ENCODE measurements at places on chromosomes 4 and X.

- no peak for DNase-seq
Observed at GRCh38 chrX:110363244-110363643, 4.6 kb downstream of the RTL9 start.

- no peak for DNase-seq
Observed at GRCh38 chr4:499567-499966, 557 bp downstream of the PIGG start.

DNA sequence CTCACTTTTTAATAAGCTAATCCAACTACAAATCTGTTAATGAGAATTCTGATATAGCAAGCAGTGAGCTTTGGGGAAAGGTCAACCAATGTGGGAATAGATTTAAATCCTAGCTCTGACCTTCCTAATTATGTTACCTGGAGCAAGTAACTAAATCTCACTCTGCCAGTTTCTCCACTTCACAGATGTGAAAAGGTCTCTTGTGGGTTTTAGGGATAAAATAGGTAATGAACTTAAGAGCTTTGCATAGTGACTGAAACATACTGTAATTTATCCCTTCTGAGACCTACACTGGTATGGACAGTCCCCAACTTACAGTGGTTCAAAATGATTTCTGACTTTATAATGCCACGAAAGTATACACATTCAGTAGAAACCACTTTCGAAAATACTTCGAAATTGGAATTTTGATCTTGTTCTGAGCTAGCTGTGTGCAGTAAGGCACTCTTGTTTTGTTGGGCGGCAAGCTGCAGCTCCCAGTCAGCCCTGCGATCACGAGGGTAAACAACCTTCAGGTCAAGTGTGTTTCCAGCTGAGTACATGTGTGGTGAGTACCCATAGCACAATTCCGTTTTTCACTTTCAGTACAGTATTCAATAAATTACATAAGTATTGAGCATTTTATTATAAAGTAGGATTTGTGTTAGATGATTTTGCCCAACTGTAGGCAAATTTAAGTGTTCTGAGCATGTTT is 93.7 kb downstream of the ADGRL3 start:
- no peak for DNase-seq

GRCh38 chr4:76666944-76667532 is 230.9 kb downstream of the SOWAHB start:
- DNase-seq = no peak

GRCh38 chr4:73417342-73417741 is 13.3 kb downstream of the ALB start:
- DNase-seq = no peak

DNA sequence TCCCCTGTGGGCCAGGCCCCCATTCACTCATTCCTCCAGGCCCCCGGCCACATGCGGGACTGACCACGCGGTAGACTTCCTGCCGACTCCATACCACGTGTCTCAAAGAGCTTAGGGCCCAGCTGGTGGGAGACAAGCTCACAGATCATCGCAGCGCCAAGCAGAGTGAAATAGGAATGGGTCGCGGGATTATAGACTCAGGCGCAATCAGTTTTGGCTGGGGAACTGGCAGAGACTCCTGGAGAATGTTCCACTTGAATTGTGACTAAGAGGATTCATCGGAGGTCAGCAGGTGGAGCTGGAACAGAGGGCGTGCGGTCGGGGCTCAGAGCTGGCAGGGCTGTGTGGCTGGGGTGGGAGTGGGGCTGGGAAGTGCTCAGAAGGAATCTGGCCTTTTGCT is 15.6 kb downstream of the ATP2B3 start:
- no peak for DNase-seq

DNA sequence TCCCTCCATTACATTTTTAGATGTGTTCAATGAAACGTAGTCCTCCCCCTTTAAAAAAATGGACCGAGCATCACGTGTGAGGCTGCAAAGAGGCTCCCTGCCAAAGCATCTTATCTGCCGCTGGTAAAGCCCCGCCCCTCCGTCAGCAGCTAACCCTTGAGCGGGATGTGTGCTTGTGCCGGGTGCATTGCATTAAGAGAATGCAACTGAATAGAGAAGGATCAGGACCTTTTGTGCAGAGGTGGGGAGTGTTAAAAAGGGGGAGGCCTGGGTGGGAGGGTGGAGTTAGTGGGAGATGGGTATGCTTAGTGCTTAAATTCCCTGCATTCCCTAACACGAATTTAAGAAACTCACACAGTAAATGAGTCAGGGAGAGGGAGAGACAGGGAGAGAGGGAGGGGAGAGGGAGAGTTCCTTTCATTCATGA is 66.0 kb downstream of the TBL1X start:
- DNase-seq = peak; percentile 39

DNA sequence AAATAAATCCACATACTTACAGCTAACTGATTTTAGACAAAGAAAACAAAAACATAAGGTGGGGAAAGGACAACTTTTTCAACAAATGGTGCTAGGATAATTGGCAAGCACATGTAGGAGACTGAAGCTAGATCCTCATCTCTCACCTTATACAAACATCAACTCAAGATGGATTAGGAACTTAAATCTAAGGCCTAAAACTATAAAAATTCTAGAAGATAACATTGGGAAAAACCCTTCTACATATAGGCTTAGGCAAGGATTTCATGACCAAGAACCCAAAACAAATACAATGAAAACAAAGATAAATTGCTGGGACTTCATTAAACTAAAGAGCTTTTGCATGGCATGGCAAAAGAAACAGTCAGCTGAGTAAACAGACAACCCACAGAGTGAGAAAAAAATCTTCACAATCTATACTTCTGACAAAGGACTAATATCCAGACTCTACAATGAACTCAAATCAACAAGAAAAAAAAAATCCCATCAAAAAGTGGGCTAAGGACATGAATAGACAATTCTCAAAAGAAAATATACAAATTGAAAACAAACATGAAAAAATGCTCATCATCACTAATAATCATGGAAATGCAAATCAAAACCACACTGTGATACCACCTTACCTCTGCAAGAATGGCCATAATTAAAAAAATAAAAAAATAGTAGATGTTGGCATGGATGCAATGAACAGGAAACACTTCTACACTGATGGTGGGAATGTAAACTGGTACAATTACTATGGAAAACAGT is 14.1 kb upstream of the AFP start:
- DNase-seq = no peak

GRCh38 chrX:17829566-17829965 is 31.5 kb downstream of the RAI2 start:
- no peak for DNase-seq

GRCh38 chr4:84932462-84932861 is 34.0 kb downstream of the WDFY3 start:
- DNase-seq = no peak

DNA sequence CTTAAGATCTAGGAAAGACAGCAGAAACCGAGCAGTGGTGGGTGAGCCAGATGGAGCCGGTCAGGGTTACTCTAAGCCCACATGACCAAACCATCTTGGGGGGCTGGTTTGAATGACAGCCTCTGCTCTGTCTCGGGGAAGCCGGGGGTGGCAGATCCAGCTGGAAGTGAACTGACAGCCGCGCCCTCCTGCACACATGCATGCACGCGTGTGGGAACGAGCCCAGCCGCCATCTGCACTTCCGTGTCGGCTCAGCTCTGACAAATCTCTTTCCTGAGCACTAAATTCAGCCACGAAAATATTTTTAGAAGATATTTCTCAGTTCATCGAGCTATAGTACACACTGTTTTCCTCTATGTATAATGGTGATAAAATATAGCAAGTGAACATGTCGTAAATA is 115.5 kb downstream of the DCTD start:
- DNase-seq = no peak

DNA sequence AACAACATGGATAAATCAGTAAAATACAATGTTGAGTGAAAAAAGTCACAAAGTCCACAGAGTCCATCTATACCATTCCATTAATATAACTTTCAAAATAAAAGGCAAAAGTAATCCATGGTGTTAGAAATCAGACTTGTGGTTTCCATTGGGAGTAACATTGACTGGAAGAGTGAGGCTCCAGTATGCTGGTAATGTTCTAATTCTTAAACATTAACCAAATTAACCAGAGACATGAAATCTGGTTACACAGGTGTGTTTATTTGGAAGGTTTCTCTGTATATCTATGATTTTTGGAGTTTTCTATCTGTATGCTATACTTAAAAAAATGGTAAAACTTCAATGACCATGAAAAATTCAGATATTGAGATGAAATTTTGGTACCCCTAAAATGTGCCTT is 42.6 kb downstream of the SULT1B1 start:
- DNase-seq = no peak

- no peak for DNase-seq
Observed at GRCh38 chr4:26321373-26322221, 783 bp downstream of the RBPJ start.

DNA sequence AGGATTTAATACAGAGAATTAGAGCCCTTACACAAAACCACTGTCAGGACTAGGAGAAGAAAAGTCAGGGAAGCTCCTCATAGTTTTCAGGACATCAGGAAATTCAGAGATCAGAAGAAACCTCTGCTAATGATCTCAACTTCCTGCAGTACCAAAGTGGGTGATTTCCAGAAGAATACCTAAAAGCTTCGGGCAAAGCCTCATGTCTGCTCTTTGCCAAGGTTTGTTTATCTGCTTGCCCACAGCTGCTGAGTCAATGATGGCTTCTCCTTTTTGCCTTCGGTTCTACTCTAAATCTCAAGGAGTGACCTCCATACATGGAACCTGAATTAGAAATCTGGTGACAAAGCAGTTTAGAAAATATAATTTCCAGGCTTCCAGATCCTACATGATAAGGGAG is 68.4 kb downstream of the USP38 start:
- DNase-seq = no peak

DNA sequence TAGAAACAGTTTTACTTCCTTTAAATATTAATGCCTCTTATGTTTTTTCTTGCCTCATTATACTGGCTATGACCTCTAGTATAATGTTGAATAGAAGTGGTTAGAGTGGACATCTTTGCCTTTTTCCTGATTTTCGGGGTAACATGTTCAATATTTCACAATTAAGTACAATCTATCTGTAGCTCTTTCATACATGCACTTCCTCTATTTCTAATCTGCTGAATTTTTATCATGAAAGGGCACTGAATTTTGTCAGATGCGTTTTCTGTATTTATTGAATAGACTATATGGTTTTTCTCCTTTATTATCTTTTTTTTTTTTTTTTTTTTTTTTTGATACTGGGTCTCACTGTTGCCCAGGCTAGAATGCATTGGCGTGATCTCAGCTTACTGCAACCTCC is 29.0 kb downstream of the MECP2 start:
- DNase-seq = no peak

GRCh38 chr4:43680421-43680820 is 768.2 kb downstream of the KCTD8 start:
- no peak for DNase-seq

DNA sequence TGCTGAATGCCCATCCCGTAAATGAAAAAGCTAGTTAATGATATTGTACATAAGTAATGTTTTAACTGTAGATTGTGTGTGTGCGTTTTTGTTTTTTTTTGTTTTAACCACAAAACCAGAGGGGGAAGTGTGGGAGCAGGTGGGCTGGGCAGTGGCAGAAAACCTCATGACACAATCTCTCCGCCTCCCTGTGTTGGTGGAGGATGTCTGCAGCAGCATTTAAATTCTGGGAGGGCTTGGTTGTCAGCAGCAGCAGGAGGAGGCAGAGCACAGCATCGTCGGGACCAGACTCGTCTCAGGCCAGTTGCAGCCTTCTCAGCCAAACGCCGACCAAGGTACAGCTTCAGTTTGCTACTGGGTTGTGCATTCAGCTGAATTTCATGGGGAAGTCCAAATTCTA is at the start of gene SPP1:
Gene SPP1 (plus strand): TSS at position 249 of the 400 bp plus-strand sequence. CDS start 1,182 bp downstream, outside the sequence.
- no peak for DNase-seq

DNA sequence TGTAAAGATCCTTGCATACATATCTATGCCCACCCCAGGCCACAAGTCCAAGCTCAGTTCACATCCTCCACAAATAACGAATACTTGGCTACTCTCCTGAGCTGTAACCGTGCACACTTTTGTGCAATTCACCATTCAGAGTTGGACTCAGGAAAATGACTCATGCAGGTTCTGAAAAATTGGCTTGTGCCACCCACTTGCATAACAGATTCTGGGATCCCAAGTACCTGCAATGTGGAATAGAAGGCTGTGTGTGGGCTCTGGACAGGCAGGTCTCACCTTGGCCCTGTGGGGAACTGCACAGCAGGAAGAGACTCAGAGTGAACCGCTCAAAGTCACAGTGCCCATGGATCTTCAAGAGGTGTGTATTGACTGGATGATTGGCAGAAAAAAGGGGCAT is 502.7 kb downstream of the PACRGL start:
- DNase-seq = no peak
